ENCODE measurements at places on chromosomes 2 and 18. TPM values are rescaled to one million over a fixed set of nuclear protein-coding genes. Genes with fewer than 3 reads are reported as not detected.

GRCh38 chr2:42787788-42788477 is 4.5 kb downstream of the HAAO start:
- no peak for DNase-seq

The EGR4 gene
- total RNA-seq = not detected

The CNDP2 gene
- 107 TPM for total RNA-seq

DNA sequence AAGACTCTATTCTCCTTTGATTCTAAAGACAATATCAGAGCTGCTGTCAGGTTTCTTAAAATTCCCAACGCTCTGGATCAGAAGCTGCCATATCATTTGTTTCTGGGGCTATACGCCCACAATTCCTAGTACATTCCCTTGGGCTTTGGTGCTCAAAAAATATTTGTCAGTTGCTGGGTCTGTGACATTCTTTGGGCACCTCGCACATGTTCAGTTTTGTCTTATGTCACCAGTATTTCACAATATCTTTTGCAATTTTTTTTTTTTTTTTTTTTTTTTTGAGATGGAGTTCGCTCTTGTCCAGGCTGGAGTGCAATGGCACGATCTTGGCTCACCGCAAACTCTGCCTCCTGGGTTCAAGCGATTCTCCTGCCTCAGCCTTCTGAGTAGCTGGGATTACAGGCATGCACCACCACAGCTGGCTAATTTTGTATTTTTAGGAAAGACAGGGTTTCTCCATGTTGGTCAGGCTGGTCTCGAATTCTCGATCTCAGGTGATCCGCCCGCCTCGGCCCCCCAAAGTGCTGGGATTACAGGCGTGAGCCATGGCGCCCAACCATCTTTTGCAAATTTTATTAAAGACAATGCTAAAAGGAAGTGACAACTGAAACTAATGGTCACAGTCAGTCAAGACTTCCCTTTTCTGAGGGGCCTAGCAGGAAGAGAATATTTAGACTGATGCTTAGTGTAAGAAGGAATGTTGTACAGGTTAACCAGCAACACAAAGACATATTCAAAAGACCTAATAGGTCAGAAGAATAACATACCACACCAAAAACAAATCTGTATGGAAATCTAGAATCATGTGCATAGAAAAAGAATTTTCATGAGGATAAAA is 6.8 kb downstream of the ZNF397 start:
- DNase-seq = no peak

GRCh38 chr2:30775833-30776232 is 31.4 kb downstream of the CAPN13 start:
- no peak for DNase-seq

The SRD5A2 gene
- total RNA-seq = not detected

GRCh38 chr18:74507927-74508326 is 11.8 kb downstream of the CNDP2 start:
- no peak for DNase-seq

DNA sequence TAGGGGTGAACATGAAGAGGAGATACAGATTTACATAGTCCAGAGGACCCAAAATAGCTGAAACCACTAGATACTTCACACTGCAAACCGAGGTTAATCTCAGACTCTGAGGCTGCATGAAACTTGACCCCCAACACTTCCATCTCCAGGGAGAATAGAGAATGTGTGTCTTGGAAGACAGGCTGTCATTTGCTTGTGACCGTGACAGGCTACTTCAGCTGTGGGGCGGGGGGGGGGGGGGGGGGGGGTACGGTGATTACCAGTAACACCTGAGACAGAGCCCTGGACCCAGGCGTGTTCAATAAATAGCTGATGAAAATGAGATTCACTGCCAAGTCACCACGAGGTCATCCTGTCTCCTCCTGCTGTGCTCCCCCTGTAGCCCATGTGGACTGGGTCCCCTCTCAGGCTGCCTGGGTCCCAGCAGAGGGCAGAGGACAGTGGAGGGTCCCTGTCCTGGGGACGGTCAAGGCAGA is 5.7 kb upstream of the KLHL29 start:
- no peak for DNase-seq

GRCh38 chr2:82994151-82994550 is 1464.9 kb downstream of the SUCLG1 start:
- no peak for DNase-seq
